ENCODE measurements at places on chromosomes 2 and 18.

- H3K27ac ChIP-seq, result no peak overlapping the region
- no peak for DNase-seq
- H3K4me1 ChIP-seq, result no peaks in the 10 kb centered on the region
Measured at GRCh38 chr2:150438041-150438440, 49.4 kb downstream of the RND3 start.

GRCh38 chr2:29269095-29269764, 154.0 kb downstream of the CLIP4 start:
- H3K27me3 ChIP-seq, result no peaks in the 10 kb centered on the region
- H3K4me3 ChIP-seq, result no peak overlapping the region
- no peaks in the 10 kb centered on the region for H3K36me3 ChIP-seq
- H3K27ac ChIP-seq, result no peak overlapping the region

- H3K27ac ChIP-seq, result no peak overlapping the region
- peaks cover 6% of the 10 kb centered on the region for H3K36me3 ChIP-seq
- no peaks in the 10 kb centered on the region for H3K27me3 ChIP-seq
- peaks cover 14% of the 10 kb centered on the region for H3K4me1 ChIP-seq
- H3K4me3 ChIP-seq, result no peak overlapping the region
Measured at GRCh38 chr2:128092656-128093055, 1.7 kb downstream of the UGGT1 start.

DNA sequence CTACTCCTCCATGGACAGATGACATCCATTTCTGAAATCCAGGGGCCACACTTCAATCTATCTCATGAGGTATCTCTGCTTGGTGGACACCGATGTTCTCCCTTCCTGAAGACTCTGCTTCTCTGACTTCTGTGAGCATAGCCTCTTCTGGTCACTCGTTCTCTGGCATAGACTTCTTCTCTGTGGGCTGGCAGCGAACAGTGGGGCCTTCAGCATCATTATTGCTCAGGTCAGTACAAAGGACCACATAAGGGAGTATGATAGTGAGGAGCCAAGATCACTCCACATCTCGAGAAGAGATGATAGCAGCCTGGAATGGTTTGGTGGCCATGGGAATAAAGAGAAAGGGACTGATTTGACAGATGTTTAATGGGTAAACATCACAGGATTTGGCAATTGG, 8.0 kb upstream of the KCMF1 start:
- H3K27me3 ChIP-seq, result no peaks in the 10 kb centered on the region
- no peak for DNase-seq
- no peaks in the 10 kb centered on the region for H3K36me3 ChIP-seq
- no peak overlapping the region for H3K4me3 ChIP-seq
- peaks cover 54% of the 10 kb centered on the region for H3K4me1 ChIP-seq
- peak overlapping the region; percentile 19 for H3K27ac ChIP-seq

GRCh38 chr2:84579661-84580060, 63.4 kb downstream of the DNAH6 start:
- H3K27me3 ChIP-seq, result no peaks in the 10 kb centered on the region
- DNase-seq, result no peak
- H3K4me1 ChIP-seq, result no peaks in the 10 kb centered on the region
- H3K27ac ChIP-seq, result no peak overlapping the region

- no peak for DNase-seq
- H3K4me3 ChIP-seq, result no peak overlapping the region
- no peaks in the 10 kb centered on the region for H3K36me3 ChIP-seq
- no peak overlapping the region for H3K27ac ChIP-seq
- H3K4me1 ChIP-seq, result no peaks in the 10 kb centered on the region
Measured at GRCh38 chr2:232503809-232504323, 16.2 kb upstream of the ECEL1 start.

- no peak overlapping the region for H3K27ac ChIP-seq
- H3K4me1 ChIP-seq, result no peaks in the 10 kb centered on the region
- no peaks in the 10 kb centered on the region for H3K27me3 ChIP-seq
- H3K4me3 ChIP-seq, result no peak overlapping the region
- DNase-seq, result no peak
Measured at GRCh38 chr18:33560686-33561370, 17.2 kb upstream of the ASXL3 start.

- DNase-seq, result no peak
- peaks cover 5% of the 10 kb centered on the region for H3K36me3 ChIP-seq
- H3K4me3 ChIP-seq, result peak overlapping the region; percentile 95
- no peak overlapping the region for H3K27ac ChIP-seq
- no peaks in the 10 kb centered on the region for H3K27me3 ChIP-seq
Measured at GRCh38 chr2:189442468-189442867, 1.2 kb downstream of the WDR75 start.

- H3K27me3 ChIP-seq, result no peaks in the 10 kb centered on the region
- no peaks in the 10 kb centered on the region for H3K36me3 ChIP-seq
- H3K4me3 ChIP-seq, result no peak overlapping the region
- peaks cover 13% of the 10 kb centered on the region for H3K4me1 ChIP-seq
- no peak for DNase-seq
Measured at GRCh38 chr2:176128172-176128981, 1.1 kb upstream of the HOXD8 start.

GRCh38 chr2:193679847-193680246, 1485.1 kb upstream of the TMEFF2 start:
- no peak for DNase-seq
- H3K27me3 ChIP-seq, result no peaks in the 10 kb centered on the region
- H3K4me1 ChIP-seq, result no peaks in the 10 kb centered on the region
- H3K36me3 ChIP-seq, result no peaks in the 10 kb centered on the region
- H3K4me3 ChIP-seq, result no peak overlapping the region

DNA sequence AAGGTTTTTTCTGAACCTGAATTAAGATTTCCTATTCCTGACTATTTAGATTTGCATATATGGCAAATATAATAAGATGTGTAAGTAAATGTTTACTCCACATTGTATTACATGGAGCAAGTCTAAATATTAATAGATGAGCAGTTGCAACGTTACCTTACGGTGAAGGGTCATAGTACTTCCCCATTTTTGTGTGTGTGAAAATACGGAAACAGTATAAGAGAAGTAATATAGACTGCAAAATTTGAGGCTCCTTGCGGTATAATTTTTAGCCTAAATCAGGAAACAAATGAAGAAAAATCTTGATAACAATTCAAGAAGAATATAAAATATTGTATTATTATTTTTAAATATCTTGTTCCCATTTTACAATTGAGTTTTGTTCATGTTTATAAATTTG, 434.2 kb downstream of the GRB14 start:
- no peak overlapping the region for H3K4me3 ChIP-seq
- no peaks in the 10 kb centered on the region for H3K4me1 ChIP-seq
- H3K27me3 ChIP-seq, result no peaks in the 10 kb centered on the region
- no peaks in the 10 kb centered on the region for H3K36me3 ChIP-seq

DNA sequence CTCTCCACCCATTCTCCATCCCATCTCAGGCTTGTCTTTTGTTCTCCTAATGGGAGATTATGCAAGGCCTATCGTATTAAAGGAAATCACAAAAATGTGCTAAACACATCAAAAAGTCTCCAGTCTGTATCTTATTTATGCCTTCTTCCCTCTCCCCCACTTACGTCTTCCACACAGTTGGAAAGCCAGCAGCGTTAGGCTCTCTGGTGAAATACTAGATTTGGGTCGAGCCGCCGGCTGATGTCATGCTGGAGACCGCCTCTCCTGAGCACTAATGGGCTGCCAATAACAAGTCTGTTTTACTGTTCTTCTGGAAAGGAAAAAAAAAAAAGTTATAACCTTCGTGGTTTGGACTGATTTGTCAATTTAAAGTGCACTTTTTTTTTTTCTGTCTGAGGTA, 182.7 kb upstream of the SIX2 start:
- H3K4me1 ChIP-seq, result no peaks in the 10 kb centered on the region
- H3K27ac ChIP-seq, result no peak overlapping the region
- DNase-seq, result no peak

GRCh38 chr18:6752202-6752860, 22.8 kb downstream of the ARHGAP28 start:
- H3K4me3 ChIP-seq, result no peak overlapping the region
- no peaks in the 10 kb centered on the region for H3K4me1 ChIP-seq
- no peaks in the 10 kb centered on the region for H3K36me3 ChIP-seq
- DNase-seq, result no peak
- no peak overlapping the region for H3K27ac ChIP-seq

GRCh38 chr2:142668420-142668819, 209.0 kb upstream of the KYNU start:
- H3K4me3 ChIP-seq, result no peak overlapping the region
- DNase-seq, result no peak
- H3K27me3 ChIP-seq, result no peaks in the 10 kb centered on the region
- H3K4me1 ChIP-seq, result no peaks in the 10 kb centered on the region
- no peak overlapping the region for H3K27ac ChIP-seq

DNA sequence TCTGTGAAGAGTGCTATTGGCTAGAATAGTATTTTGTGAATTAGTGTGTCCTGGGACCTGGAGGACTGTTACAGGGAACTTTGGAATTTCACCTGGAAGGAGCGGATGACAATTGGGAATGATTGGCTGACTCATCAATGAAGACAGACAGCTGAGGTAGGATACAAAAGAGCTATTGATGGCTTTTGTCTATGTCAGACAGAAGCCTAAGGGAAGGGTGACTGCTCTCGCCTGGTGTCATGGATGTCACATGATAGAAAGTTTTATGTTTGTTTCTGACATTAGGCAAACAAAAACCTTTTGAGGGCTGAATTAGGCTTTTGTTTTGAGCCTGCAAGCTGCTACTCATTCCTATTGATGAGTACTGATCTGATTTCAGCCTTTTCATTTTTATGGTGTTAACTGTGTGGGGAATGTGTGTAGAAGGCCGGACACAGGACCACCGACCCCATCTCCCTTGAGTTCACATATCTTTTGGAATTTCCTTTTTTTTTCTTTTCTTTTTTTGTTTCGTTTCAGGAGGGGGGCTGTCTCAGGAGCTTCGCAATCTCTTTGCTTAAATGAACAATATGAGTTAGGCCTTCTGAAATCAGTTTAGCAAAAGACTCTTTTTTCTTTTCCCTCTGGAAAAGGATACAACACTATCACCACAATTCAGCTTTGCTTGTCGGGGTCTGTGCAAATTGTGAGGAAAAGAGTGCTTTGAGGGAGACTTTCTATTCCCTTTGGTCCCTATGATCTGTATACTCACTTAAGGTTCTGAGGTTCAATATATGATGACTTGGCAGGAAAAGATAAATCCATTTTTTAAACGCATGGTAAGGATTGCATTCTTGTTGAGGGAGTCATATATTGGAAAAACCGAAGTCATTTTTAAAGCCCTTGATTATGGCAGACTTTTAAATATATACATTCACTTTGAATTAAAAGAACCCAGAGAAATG, 207.9 kb upstream of the FIGN start:
- no peaks in the 10 kb centered on the region for H3K36me3 ChIP-seq
- H3K4me1 ChIP-seq, result no peaks in the 10 kb centered on the region
- H3K27ac ChIP-seq, result no peak overlapping the region
- H3K27me3 ChIP-seq, result no peaks in the 10 kb centered on the region
- DNase-seq, result no peak

- no peak overlapping the region for H3K4me3 ChIP-seq
- no peak for DNase-seq
- peaks cover 7% of the 10 kb centered on the region for H3K4me1 ChIP-seq
- H3K36me3 ChIP-seq, result no peaks in the 10 kb centered on the region
Measured at GRCh38 chr2:101197215-101197745, 46.1 kb upstream of the TBC1D8 start.

DNA sequence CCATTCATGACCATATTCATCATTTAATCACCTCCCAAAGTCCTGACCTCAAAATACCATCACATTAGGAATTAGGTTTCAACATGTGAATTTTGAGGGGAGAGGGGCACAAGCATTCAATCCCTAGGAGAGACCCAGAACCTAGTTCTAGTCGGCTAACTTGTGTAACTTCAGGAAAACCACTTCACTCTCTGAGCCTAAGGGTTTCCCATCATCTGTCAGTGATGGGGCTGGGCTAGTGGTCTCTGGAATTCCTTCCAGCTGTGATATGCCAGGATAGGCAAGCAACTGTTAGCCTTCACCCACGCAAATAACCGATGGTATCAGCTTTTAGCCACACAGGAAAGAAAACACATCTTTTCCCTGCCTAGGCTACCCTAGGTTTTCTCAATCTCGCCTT, 52.5 kb upstream of the MEX3C start:
- DNase-seq, result no peak
- H3K4me1 ChIP-seq, result no peaks in the 10 kb centered on the region
- no peaks in the 10 kb centered on the region for H3K27me3 ChIP-seq
- no peak overlapping the region for H3K4me3 ChIP-seq
- H3K36me3 ChIP-seq, result no peaks in the 10 kb centered on the region
- no peak overlapping the region for H3K27ac ChIP-seq

GRCh38 chr2:53630026-53630606, 137.5 kb upstream of the CHAC2 start:
- H3K36me3 ChIP-seq, result no peaks in the 10 kb centered on the region
- H3K27me3 ChIP-seq, result no peaks in the 10 kb centered on the region
- DNase-seq, result no peak
- no peak overlapping the region for H3K27ac ChIP-seq

- DNase-seq, result no peak
- H3K4me3 ChIP-seq, result no peak overlapping the region
- no peaks in the 10 kb centered on the region for H3K4me1 ChIP-seq
- no peaks in the 10 kb centered on the region for H3K27me3 ChIP-seq
Measured at GRCh38 chr2:58594175-58594574, 353.1 kb upstream of the FANCL start.

DNA sequence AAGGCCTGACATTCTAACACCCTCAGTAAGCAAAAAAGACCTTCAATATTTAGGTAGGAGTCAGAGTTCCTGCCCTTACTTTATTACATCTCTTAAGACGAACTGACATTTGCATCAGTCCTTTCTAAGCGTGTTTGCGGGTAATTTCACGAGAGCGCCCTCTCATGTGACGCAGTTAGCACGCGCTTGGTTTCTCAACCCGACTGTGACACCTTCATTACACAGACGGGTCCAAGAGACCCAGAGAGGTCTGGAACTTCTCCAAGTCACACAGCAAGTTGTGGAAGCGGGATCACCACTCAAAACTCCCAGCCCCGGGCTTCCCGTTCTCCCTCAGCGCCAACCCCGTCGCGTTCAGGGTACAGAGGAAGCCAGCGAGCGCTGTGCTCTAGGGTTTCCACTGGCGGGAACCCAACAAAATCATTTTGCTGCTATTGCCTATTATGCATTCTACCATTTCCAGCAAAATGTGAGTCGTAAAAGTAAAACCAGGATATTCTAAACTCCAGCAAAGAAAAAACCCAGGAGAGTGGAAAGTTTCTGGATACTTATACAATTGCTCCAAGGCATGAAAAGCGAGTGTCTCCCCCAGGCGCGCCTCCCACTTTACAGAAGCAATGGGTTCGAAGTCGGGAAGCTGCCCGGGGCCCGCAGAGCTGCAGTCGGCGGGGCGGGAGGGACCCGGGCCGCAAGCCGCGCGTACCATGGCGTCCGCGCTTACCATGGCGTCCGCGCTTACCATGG, 601 bp downstream of the ENOSF1 start:
- no peaks in the 10 kb centered on the region for H3K27me3 ChIP-seq
- H3K4me1 ChIP-seq, result peaks cover 7% of the 10 kb centered on the region
- H3K27ac ChIP-seq, result peak overlapping the region; percentile 96
- no peaks in the 10 kb centered on the region for H3K36me3 ChIP-seq
- DNase-seq, result peak; percentile 53
- peak overlapping the region; percentile 95 for H3K4me3 ChIP-seq

DNA sequence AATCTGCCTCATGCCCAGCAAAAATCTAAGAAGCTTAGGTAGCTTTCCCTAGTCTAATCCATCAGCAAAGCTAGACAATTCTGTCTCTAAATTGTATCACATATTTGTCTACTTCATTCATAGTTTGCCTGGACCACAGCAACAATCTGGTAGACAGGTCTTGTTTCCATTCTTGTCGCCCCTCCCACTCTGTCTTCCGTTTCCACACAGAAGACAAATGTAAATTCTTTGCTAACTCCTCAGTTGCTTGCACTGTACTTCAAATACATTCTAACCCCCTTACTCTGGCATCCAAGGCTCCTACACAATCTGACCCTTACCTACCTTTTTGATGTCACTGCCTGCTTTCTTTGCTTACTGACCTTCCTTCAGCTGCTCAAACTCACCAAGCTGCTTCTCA, 40.1 kb downstream of the THUMPD2 start:
- H3K27ac ChIP-seq, result no peak overlapping the region
- no peak overlapping the region for H3K4me3 ChIP-seq
- no peak for DNase-seq
- peaks cover 40% of the 10 kb centered on the region for H3K36me3 ChIP-seq
- no peaks in the 10 kb centered on the region for H3K4me1 ChIP-seq
